Mesenchymal stem cell (in vitro differentiated cells and primary cell): ENCODE measurements at places on chromosomes 12 and 14.
A peak's percentile ranks its signal among the peaks of the same experiment; 100 is the strongest.

GRCh38 chr12:92702754-92703679 lies at the start of gene PLEKHG7:
Gene PLEKHG7 (plus strand): TSS chr12:92702989. CDS start chr12:92706632, 3,643 bp downstream.
- no peak for DNase-seq

GRCh38 chr14:59297071-59297776 lies 108.8 kb downstream of the DAAM1 start:
- DNase-seq: no peak

GRCh38 chr14:52960627-52961026 lies 9.8 kb upstream of the FERMT2 start:
- no peak for DNase-seq

DNA sequence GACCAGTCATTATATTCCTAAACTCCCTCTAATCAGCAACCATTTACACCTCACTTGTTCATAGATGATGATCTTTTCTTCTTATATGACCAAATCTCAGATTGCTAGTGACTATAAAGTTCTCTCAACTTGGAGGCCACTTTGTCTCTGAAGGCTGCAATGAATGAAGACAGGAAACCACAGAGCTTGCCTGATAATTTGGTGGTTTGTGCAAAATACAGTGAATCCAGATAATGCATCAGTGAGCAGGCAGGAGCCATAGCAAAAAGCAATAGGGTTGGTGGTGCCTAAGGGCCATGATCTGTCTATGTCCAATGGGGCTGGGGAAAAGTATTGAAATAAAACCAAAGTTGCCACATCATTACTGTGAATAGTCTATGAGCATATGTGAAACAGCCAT lies 123.8 kb upstream of the LRFN5 start:
- no peak for DNase-seq

DNA sequence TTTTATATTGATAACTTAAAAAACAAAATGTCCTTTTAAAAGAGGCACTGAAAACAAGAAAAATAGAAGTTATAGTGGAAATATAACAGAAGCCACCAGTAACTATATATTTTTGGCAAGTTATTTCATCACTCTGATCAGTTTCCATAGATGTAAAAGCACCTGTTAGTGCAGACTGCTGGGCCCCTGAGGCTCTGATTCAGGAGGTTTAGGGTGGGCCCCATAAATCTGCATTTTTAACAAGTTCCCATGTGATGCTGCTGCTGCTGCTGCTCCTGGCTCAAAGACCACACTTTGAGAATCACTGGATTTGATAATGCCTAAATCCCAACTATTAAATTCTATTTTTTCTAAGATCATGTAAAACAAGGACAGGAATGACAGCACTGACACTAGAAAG lies 251.1 kb downstream of the MED13L start:
- DNase-seq: no peak

GRCh38 chr12:12334367-12335040 lies 15.5 kb downstream of the MANSC1 start:
- peak; percentile 48 for DNase-seq

DNA sequence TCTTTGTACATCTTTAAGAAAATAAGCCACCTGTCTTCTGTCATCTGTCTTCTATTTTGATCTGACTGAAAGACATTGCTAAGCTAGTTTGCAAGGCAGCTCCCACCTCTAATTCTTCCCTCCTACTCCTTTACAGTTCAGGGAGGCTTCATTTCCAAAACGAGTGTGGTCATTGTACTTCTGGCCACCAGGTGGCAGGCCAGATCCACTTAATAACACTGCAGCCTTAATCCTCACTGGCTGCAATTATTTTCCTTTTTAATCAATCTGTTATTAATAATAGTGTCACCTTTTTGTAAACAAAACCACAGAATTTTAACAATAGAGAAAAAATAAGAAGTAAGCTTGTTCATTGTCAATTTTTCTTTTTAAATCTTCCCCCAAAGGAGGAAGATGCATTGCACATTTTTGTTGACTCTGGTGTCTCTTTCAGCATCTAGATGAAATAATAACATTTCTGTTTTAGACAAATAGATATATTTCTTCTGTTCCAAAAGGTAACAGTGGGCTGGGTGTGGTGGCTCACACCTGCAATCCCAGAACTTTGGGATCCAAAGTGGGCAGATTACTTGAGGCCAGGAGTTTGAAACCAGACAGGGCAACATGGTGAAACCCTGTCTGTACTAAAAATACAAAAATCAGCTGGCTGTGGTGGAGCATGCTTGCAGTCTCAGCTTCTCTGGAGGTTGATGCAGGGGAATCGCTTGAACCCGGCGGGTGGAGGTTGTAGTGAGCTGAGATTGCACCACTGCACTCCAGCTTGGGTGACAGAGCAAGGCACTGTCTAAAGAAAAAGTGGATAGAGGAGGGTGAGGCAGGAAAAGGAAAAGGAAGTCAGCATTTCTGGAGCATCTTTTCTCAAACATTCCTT lies 23.3 kb downstream of the GABARAPL1 start:
- peak; percentile 53 for DNase-seq

DNA sequence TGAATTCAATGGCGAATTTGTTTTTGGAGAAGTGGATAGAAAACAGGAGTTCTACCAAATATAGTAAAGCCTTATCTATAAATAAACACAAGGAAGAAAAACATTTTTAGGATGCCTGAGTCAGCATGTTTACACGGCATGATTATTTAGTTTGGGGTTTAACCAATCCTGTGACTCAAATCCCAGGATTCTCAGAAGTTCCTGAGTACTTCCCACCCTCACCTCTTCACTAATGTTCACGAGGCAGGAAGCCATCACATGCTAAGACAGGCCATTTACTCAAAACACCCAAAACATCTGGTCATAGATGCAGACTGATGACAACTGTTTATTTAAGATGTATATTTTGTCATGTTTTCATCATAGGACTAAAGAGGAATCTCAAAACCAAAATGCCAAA lies 3.4 kb upstream of the GLRX5 start:
- DNase-seq: peak; percentile 84

- DNase-seq: no peak
Observed at GRCh38 chr12:4567073-4567881, 5.3 kb downstream of the DYRK4 start.

DNA sequence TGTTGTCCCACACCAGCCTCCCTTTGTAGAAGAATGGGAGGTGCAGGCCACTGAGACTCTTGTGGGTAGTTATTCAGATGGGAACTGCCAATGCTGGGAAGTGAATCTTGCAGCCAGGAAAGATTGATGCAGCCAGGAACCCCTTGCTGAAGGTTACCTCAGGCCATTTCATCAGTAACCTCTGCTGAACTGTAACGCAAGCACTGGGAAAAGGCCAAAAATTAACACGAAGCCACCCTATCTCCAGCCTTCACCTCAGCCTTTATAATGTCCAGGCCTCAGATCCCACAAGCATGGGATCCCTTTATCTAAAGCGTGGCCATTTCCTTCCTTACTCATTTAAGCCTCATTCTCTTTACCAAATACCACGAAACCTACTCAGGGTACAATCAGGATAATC lies 211.1 kb downstream of the SPTSSA start:
- DNase-seq: no peak

- peak; percentile 72 for DNase-seq
Observed at GRCh38 chr14:31336646-31337045, 83.7 kb downstream of the HEATR5A start.

DNA sequence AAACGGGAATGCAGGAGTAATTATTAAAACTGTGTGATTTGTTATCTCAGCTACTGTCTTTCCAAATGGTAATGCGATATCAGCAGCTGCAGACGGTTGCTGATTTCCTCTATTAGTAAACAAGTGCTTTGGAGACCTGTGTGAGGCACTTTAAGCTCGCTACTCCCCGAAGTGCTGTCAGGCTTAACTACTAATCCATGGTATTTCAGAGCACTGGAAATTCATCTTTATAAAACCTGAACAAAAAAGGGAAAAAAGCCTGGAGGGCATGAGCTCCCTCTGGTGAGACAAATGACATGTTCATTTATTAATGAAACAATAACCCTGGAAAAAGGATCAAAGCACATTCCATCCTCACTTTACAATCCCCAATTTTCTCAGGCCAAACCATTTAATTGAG lies 143.6 kb upstream of the OTX2 start:
- no peak for DNase-seq

DNA sequence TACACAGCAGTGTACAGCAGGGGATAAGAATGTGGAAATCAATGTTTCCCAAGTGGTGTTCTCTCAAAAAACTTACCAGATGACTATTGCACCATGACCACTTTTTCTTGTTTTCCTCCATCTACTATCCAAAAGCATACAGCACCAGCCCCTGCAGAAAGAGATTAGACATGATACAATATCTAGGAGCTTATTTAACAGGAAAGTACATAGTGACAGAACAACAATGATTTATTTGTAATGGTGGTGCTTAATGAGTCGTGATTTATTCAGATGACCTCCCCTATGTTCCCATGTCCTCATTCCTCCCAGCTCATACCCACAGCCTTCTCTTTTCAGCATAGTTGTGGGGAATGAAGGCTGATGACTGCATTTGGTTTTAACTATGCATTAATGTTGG lies 413.6 kb downstream of the BTG1 start:
- peak; percentile 29 for DNase-seq

DNA sequence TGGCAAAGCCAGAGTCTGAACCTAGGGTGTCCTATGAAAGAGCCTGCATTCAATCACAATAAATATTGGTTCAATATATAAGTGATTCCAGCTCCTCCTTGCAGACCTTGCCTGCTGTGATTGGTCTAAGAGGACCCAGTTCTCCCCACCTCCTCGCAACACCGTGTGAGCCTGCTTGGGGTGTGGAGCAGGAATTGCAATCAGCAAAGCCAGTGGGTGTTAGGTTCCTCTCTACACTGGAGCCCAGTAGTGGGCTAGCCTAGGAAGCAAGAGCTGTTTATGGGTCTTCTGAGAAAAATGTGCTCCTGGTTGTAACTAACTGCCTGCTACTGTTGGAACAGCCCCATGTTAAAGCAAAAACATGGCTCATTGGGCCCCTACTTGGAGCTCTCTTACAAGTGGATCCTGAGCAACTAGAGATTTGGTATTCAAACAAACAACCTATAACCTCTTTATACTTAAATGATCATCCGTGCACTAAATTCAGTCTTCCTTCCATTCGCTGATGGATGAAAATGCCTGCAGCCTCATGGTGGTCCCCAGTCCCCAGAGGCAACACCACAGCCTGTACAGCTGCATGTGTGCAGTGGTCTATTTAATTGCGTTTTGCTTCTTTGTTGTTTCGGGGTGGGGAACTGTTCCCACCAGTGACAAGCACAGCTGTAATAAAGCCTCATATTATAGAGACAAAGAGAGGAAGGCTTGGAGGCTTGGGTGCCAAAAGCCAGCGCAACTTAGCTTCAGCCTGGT lies 3.7 kb upstream of the SELPLG start:
- DNase-seq: no peak

- no peak for DNase-seq
Observed at GRCh38 chr12:8584004-8584403, 28.7 kb downstream of the AICDA start.

- no peak for DNase-seq
Observed at GRCh38 chr12:127121494-127122084, 1145.4 kb upstream of the TMEM132C start.

DNA sequence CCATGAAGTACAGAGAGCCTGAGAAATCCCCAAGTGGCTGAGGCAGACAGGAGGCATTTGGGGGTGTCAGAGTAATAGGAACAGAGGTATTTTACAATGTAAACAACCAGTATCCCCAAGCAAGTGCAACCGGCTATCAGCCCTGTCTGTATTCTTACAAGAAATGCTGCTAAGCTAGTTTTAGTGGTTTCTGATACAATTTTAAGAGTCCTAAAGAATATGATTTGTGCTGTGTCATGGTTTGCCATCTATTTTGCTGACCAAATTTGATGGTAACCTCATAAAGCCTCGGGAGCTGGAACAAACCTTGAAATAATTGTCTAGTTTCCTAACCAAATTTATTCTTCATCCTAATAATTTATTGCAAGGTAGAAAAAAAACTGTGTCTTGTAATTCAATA lies 46.7 kb upstream of the EGLN3 start:
- no peak for DNase-seq

DNA sequence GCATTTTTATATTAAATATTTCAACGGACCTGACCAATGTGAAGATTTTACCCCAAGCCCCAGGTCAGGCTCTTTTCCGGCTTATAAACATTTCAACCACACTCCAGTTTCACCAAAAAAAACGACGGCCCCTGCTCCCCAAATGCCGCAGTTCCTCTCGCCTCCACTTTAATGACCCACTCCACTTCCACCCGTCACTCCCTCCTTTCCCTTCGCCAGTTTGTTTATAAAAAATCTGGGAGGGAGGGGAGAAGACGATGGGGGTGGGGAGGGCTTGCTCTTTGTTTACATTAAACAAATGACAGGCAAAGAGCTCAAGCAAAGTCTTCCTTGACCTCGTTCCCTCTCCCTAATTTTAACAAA lies 5.4 kb downstream of the SIX6 start:
- no peak for DNase-seq
